ENCODE measurements at places on chromosomes 3 and 15.

DNA sequence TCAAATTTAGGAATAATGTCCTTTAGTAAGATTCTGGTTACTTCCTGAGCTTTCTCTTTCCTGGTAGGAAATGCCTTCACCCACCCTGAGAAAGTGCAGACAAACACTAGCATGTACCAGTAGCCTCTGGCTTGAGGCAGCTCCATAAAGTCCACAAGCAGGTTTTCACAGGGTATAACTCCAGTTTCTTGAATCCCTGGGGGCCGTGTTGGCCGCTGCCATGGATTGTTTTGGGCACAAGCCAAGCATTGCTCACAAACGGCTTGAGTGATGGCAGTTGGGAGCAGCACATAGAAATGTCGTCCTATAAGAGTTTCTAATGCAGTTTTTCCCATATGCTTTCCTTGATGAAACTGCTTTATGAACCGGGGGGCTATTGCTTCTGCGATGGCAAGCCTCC, 164.1 kb downstream of the STXBP5L start:
- no peak for DNase-seq

DNA sequence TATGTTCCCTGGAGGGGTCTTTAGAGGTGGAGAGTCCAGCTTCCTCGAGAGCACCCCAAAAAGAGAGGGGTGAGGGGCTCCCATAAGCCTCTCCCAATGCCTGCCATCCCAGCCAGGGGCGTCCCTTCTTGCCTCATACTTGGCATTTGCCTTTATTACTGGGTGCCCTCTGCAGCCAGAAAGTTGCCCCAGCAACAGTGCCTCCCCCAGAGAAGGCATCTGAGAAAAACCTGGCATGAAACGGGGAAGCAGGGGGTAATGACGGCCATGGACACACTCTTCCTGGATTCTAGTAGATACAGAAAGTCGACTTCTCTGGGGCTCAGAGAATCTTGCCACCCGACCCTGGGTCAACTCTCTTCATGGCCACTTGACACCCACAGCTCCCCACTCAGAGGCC, 90.1 kb downstream of the PCSK6 start:
- DNase-seq: no peak

DNA sequence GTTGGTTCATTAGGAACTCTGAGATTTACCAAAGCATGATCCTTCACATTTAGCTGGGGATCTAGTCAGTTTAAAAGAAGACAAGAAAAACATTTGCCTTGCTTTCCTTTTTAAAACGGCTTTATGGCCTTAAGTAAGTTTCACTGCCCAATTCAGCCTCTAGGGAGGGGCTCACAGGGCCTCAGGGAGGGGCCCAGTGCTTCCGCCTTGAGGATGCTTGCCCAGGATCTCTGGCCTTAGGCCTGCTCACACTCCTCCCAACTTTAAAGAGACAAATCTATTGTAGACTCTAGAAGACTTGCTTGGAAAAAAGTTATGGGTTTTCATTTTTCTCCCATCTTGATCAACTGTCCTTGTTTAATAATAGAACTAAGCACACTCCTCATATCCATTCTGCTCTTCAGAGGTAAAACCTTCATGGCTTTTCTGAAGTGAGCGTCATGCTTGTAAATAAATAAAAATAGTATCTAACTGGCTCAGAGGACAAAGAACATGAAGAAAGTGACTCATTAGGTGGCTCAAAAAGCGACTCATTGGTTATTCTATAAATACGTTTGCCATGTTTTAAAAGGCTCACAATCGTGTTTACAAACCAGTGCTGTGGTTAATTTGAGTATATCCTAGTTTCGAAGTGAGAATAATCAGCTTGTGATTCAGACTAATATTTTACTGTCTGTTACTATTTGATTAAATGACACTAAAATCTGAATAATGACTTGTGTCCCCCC, 13.7 kb downstream of the PDHB start:
- DNase-seq: no peak

DNA sequence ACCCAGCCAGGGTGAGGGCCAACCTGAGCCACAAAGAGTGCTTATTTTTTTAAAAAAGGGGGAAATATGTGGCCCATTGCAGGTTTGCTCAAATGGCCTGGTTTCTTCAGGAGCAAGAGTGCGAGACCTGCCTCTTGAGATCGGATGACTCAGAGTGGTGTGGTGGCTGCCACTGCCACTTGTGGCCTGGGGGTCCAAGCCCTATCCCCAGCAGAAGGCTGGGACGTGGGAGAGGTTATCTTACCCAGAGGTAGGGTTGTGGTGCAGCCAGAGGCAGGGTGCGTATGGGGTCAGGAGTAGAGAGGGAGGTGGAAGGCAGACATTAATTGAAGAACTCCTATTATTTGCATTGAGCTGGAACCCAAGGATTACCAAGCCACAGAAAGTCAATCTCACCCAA, 83.2 kb upstream of the SMAD3 start:
- no peak for DNase-seq

DNA sequence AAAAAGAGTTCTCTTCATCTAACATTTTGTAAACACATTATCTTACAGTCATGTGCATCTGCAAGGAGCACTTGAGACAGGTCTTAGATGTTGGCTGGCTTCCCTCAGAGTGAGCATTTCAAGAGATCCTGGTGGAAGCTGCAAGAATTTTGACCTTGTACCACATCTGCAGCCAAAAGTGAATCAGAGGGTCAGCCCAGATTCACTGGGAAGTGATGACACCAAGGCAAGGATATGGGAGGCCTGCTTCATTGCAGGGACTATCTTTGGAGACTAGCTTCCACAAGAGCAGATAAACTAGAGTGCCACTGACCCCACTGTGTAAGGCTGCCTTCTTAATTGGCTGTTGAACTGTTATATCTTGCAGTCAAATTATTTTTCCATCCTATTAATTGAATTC, 21.3 kb upstream of the GADL1 start:
- no peak for DNase-seq

DNA sequence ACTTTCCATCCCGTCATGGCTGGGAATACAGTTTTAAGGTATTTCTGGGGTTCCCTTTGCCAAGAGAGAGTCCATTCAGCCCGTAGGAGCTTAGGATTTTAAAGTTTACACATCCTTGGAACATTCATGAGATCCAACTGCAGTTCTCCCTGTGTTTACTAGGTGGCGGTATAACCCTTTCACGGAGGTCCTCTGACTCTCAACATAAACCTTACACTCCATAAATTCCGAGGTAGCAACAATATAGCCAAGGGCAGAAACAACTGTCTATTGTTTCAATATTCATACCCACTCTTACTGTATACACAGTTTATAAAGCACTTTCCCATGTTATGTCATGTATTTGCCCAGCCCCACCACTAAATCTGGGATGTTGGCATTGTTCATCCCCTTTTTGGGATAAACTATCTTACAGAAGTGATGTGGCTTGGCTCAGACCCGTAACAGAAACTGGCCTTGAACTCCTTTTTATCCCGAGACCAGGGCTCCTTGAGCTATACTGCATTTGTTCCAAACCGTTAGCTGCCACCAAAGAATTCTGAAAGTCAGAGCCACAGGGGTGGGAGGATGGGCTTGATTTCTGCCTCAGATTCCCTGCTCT, 69.2 kb upstream of the COL6A5 start:
- no peak for DNase-seq

- no peak for DNase-seq
Measured at GRCh38 chr3:129723558-129724324, 117.3 kb upstream of the PLXND1 start.

GRCh38 chr3:133540896-133541674, 32.4 kb upstream of the CDV3 start:
- no peak for DNase-seq

DNA sequence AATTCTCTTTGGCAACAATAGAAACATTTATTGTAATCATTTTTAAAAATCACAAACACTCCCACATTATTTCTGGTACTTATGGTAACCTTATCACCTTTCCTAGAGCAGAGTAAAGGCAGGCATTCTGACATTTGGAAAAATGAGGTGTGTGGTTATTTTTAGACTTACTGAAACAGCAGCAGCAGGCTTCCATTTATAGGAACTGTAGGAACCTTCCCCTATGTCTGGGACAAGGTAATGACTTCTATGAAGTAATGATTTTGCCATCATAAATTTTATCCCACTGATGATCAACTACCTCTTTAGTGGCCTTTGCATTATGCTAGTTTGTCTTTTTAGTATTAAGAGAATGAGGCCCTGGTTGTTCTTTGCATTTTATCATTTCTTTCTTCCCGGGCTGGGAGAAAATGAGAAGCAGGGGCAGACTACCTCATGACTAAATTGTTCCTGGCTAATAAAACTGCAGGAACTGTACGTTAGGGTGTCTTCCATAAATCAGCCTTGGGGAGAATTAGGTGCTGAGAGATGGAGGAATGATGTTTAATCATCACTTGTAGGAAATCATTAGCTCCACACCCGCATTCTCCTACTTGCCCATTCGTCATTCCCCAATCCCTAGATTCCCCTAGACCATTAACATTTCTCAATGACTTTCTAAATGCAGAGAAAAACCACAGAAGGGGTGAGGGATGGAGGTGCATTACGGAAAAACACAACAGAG, 680.3 kb downstream of the AGBL1 start:
- no peak for DNase-seq

DNA sequence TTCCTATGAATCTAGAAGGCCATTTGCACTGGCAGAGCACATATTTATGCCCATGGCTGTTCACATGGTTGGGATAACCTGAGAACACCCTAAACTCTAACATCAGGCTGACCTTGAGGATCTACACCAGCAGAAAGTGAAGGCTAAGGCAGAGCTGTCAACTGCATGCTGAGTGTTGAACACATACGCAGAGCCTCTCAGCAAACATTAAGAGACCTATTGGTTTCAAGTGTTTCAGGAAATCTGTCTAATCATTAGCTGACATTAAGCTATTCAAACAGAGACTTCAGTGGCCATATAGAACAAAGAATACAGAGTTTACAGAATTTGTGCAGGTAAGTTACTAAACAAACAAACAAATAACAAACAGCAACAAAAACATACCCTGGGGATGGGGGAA, 16.1 kb upstream of the SEC61A1 start:
- no peak for DNase-seq

- DNase-seq: no peak
Measured at GRCh38 chr15:57485869-57486268, 105.8 kb upstream of the MYZAP start.

DNA sequence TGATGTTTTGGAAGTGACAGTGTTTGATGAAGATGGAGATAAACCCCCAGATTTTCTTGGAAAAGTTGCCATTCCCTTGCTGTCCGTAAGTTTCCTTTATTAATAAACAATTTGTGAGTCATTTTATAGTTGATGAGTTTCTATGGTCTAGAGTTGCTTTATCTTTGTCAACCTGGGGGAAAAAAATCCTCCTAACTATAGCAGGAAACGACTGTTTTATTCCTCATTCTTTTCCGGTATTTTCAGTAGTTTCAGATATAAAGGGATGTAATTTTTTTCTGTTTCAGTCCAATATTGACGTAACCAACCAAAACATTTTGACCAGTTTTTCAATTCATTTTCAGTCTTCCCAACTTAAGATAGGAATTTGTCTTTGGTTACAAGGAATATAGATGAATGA, 154.1 kb downstream of the MCTP2 start:
- DNase-seq: no peak

DNA sequence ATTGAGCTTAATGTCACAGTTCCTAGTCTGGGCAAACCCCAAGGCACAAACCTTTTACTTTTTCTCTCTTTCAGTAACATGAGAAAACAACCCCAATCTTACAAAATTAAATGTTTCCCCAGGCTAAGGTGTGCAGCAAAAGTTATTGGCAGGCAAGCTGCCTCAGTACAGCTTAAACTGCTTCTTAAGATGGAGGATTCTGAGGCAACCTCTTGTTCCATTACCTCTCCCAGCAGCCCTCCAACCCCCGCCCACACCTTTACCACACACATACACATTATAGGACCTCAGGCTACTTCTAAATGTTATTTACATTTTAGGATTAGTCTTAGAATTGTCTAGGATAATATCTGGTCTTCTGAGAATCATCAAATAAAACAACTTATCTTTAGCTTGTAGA, 22.3 kb upstream of the CBLB start:
- DNase-seq: no peak

- DNase-seq: no peak
Measured at GRCh38 chr3:111785034-111785433, 74.0 kb upstream of the PHLDB2 start.

DNA sequence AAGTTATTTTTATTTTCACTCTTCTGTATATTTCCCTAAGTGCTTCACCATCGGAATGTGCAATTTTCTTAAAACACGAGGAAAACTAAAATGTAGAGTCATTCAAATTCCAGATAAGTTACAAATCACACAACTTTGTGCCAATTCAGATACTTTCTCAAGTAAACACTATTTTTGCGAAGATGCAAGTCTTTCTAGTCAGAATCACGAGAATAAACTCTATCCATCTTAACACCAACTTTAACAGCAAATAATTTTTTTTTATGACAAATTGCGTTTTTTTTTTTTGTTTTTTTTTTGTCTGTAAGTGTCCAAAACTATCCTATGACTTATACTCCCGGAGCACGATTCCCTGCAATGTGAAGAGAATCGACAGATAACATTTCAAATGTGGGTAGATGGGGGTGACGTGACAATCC, 1.3 kb downstream of the STAG1 start:
- no peak for DNase-seq

- DNase-seq: no peak
Measured at GRCh38 chr3:66497985-66498671, 2.7 kb downstream of the LRIG1 start.

- no peak for DNase-seq
Measured at GRCh38 chr15:91941871-91942658, 88.6 kb downstream of the SLCO3A1 start.

DNA sequence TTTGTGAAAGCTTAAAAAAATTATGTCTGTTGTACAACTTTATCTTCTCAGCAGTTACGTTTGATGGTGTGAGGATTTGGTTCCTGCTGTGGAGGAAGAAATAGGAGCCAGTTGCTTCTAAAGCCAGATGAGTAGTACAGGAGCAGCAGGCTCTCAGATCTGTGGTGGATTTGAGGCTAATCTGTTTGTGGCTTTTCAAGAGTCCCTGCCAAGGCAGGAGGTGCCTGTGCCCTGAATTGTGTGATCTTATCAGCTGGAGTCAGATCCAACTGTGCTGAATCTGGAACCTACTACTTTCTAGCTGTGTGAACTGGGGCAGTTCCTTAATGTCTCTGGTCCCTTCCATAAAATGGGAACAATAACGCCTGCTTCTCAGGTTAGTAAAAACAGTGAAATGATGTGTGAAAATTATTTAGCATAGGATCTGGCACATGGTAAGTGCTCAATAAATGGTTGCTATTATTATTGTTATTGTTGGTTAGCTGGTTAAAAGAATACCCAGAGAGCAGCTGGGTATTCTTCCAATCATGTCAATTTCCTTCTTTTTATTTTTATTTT, 7.7 kb downstream of the CLDN11 start:
- no peak for DNase-seq

DNA sequence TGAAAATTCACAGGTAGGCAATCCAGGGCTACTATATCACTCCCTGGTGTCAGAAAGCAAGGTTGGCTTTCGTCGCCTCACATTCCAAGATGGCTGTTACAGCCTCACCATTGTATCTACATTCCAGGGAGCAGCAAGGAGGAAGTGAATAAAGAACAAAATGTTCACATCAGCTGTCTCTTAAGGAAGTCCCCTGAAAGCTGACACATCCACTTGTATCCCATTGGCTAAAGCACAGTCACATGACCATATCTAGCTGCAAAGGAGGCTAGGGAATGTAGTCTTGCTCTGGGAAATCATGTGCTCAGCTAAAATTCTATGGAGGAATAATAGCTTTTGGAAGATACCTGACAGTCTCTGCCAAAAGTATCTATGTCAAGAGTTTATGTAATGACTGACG, 12.8 kb upstream of the GATA2 start:
- no peak for DNase-seq

Data from T-helper 9 cell (primary cell).